ENCODE measurements at places on chromosomes 11 and 22.

DNA sequence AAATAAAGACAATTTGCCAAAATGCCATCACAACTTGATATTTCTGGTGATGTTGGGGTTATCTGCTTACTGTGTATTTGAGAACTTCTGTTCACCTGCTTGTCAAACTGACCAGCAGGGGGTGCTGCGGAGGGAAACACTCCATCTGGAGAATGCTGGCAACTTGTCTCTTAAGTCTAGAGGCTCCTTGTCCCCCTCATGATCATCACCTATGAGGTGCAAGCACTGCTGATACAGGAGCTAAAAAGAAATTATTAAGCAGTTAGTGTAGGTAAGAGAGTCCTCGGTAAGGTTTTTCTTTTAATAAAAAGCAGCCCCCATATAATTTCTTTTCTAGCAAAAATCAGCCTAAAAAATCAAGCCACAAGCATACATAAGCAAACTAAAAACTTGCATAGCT lies 32.7 kb upstream of the GLYATL1B start:
- peak; percentile 87 for DNase-seq

GRCh38 chr11:7251836-7252682 lies at the start of gene SYT9:
TSS of gene SYT9 (plus strand) at chr11:7251904. CDS start at chr11:7252187, 283 bp downstream.
- DNase-seq, result peak; percentile 30

- peak; percentile 100 for DNase-seq
Observed at GRCh38 chr11:65890324-65891218, at the start of gene CCDC85B. TSS of gene CCDC85B (plus strand) at chr11:65890673. CDS start at chr11:65890784, 111 bp downstream.

GRCh38 chr22:50473088-50473487 lies 1.7 kb downstream of the SBF1 start:
- no peak for DNase-seq

DNA sequence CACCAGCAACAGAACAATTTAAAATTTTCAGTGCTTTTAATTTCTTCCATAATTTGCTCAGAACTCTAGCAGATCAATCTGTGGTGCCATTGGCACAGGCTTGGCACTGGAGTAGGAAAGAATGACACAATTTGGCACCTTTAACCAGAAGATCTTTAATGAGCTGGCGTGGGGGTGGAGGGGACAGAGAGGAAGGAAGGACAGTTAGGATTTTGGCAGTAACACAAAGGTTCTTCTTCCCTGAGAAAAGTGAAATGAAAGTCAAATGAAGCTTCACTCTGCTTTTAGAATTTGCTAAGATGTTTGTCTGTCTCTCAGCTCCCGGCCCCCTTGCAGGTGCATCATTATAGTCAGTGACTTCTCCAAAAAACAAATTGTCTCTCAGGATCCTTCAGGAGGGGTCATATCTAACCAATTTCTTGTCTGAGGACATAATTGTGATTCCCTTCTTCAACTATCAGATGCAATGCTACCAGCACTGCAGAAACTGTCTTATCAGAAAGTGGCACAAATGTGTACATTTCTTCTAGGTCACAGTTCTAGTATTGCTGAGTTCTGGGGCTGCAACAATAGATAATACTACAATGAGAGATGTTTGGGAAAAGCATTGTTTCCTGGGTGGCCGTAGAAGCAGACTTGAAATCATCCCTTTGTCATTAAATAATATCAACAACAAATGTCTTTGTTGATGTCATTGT lies 66.8 kb downstream of the CSTPP1 start:
- peak; percentile 33 for DNase-seq

DNA sequence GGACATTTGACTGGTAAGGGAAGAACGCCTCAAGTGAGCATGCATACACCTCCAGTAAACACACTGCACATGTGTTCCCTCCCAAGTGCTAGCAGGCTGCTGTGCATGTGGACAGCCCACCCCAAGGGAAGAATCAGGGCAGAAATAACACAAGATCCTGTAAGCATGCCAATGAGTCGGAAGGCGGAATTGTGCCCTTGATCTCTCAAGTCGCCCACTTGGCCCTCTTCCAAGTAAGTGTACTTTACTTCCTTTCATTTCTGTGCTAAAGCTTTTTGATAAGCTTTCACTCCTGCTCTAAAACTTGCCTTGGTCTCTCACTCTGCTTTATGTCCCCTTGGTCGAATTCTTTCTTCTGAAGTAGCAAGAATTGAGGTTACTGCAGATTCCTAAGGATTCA lies 139.6 kb downstream of the TRPC6 start:
- DNase-seq, result no peak

DNA sequence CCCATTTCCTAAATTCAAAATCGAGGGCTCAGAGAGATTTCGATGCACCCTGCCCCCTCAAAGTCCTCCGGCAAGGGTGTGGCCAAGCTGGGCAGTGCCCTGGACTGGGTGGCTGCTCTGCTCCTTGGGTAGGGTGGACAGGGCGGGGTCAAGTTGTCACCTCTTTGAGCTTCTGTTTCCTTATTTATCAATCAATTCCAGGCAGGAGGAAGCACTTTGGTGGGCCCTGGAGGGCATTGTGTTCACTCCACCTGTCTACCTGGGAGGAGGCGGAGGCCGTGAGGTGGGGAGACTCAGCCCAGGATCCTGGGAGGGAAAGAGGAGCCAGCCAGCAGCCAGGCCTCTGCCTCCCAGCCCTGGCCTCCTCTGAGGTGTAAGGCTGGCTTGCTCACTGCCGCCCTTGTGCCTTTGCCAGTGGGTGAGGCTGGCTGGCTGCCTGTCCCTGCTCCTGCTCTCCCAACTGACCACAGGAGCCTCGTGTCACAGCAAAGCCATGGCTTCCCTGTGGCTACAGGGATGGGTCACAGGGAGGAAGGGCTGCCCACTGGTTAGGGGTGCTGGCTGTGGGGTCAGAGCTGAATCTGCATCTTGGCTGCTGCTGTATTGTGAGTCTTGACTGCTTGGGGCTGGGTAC lies 25.5 kb upstream of the SHISAL1 start:
- DNase-seq, result no peak

GRCh38 chr11:57214494-57214893 lies 22.6 kb downstream of the APLNR start:
- DNase-seq, result no peak

DNA sequence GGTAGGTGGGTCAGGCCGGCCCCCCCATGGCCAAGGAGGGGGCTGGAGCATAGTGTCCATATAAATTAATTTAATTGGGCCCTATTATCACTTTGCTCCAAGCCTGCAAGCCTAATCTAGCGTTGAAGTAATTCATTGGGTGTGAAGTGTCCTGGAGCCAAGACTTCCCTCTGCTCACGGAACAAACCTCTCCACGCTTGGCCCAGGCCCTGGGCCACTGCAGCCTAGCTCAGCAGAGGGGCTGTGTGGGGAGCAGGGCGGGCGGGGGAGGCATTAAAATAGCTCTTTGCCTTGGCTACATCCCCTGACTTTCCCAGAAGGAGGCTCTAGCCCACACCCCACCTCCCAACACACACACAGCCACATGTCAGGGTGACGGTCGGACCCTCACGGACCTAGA lies 73.5 kb downstream of the THAP12 start:
- DNase-seq, result no peak

DNA sequence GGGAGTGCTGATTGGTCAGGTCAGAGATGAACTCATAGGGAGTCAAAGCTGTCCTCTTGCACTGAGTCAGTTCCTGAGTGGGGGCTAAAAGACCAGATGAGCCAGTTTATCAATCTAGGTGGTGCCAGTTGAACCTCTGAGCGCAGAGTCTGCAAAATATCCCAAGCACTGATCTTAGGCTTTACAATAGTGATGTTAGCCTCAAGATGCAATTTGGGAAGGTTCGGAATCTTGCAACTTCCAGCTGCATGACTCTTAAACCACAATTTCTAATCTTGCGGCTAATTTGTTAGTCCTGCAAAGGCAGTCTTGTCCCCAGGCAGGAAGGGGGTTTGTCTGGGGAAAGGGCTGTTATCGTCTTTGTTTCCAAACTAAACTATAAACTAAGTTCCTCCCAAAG lies 92.3 kb upstream of the PARVA start:
- peak; percentile 35 for DNase-seq

DNA sequence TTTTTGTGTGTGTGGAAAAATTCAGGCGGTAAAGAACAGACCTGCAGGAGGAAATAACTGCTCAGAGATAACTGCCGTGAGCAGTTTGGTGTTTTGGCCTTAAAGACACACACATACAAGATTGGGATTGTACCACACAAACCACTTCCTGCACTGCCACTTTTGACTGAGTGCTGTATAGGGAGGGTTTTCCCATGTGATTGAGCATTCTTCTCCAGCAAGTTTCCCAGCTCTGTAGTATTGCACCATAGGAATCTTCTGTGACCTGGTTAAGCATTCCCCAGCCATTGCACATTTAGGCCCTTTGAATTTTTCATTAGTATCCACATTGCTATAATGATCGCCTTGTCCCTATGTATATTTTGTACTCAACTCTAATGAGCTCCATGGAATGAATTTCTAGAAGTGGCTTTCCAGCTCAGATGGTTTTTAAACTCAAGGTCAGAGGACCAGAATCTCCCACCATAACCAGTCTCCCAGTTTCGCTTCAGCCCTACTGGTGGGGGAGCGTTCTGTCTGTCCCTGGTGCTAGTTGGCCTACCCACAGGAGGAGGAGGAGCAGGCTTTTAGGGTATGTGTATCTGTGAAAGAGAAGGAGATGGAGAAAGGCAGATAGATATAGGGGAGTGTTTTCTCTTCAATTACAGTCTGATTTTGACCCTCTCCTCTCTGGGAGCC lies 9.3 kb downstream of the CD82 start:
- peak; percentile 85 for DNase-seq

- no peak for DNase-seq
Observed at GRCh38 chr22:23693979-23694680, 3.3 kb downstream of the RGL4 start.

GRCh38 chr22:25567251-25567675 lies 2.8 kb downstream of the GRK3 start:
- DNase-seq, result peak; percentile 57

DNA sequence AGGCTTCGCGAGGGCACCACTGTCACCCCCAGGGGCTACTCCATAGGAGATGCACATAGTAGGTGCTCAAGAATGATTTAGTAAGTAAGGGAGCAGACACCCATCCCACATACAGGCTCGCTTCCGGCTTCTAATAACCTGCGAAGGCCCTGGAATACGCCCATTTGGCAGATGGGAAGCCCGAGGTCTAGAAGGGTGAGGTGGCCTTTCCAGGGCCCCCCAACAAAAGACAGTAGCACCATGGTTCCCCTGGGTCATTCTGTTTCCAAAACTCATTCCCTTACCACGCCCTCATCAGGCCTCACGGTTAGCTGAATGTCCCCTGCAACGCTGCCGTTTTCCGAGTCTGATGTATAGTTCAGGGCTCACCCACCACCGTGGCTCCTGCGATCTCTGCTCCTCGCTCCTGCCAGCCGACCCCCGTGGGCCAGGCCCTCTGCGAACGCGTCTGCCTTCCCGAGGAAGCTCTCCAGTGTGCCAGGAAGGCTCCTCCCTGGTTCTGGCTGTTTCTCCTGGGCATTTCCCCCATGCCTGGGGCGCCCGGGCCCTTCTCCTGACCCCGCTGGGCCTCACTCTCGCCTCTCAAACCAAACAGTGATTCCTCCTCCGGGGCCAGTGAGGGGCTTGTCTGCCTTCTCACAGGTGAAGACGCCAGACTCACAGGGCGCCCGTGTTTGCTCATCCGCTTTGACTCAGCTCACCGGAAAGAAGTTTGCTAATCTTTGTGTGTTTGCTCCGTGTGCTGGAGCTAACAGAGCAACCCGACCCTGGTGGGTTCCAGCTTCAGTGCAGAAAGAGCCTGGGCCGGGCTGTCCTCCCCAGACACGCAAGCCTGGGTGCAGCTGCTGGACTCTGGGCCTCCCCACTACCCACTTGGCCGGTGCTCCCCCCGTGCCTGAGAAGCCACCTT lies 86.6 kb downstream of the RTL6 start:
- no peak for DNase-seq

DNA sequence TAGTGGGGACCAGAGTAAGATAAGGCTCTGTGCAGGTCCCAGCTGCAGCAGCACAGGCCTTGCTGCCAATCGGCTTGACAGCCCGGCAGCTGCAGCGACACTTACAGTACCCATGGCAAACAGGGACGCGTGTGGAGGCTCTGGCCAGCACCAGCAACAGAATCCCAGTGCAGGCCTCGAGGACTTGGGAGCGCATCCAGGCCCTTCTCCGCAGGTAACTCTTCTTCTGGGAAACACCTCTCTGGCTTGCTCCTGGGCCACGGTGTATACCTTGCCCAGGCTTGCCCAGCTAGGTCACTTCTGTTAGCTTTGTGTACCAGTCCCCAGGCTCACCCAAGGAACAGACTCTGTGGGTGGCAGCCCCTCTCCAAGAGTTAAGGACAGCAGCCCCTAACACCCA lies 126.7 kb downstream of the CTTN start:
- DNase-seq, result no peak

- DNase-seq, result no peak
Observed at GRCh38 chr22:22598144-22598543, 39.1 kb upstream of the PRAME start.

DNA sequence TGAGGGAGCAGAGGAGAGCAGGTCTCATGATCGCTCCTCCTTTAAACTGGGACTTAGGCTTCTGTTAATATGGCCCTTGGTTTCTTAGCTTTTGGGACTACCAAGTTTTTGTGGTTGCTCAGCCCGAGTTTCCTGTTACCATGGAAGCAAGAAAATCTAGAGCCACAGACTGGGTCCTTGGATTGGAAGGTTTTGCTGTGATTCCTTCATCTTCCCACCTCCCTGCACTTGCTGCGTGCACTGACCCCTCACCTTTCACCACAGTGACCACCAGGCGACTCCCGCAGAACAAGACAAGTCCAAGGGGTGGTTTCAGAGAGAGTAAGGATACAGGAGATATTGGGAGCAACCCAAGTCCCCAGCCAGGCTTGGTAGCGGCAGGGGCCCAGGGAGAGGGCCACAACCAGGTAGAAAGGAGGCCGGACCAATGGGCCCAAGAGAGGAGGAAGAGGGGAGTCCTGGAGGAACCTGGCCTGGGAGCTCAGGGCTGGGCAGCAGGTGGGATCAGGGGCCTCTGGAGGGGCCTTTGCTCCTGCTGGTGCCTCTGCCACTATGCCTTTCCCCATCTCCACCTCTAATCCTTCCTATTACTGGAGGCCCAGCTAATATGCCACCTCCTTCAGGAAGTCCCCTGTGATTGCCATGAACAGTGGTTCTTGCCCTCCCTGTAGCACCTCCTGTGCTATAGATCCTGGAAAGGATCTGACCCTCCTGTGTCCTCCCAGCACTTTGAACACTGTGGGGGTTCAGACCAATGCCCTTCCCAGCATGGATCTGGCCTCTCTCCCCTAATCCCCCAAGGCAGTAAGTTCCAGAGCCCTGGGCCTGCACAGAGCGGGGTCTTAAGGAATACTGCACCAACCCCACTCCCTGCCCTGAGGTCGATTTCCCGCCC lies 21.2 kb downstream of the CSF2RB start:
- DNase-seq, result no peak

DNA sequence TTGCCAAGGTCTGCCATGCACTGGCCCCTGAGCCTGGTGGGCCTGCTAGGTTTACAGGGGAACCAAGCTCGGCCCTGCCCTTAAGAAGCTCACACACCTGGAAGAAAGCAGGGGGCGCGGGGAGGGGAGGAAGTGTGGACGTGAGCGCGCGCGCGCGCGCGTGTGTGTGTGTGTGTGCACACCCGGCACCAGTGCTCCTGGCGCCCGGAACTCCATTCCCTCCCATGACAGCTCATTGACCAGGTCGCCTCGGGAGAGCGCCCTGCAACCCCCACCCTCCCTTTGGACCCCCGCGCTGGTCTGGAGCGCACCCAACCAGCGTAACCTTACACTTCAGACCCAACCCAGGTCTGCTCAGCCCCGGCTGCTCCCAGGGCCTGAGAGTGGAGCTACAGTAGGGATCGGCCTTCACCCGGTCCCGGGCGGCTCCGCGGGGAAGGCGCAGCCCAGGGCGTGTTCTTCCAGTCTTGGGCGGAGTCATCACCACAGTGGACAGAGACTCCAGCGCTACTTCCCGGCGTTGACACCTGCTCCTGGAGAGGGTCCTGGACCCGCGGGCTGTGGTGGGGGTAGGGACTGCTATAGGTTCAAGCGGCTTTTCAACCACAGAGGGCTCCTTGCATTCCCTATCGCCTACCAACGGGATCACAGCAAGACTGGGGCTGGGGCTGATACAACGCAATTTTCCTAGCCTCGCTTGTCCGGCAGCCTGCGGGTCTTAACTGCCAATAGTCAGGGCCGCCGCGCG lies 1.5 kb downstream of the GALNT18 start:
- DNase-seq, result peak; percentile 10

All from suppressor macrophage treated with lipopolysaccharide for 1 hour (primary cell).